Stimulated activated CD8-positive, alpha-beta memory T cell treated with anti-CD3 and anti-CD28 coated beads, Interleukin-4, amount 100 ng/mL, for 1 hour (primary cell): ENCODE measurements at places on chromosomes 4 and X.

DNA sequence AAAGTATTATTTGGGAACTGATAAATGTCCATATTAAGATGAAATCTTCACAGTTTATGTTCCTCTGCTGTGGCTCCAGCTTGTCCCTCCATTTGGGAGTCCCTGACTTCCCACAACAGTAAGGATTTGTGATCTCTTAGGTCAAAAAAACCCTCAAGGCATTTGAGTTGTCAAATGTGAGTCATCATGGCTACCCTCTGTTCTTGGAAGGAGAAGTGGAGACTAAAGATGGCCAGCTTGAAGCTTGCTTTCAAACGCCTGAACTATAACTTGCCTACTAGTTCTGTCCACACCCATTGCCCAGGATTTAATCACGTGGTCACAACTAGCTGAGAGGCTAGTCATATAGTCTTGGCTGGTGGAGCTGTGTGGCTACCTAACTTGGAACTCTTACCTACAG is 107.8 kb downstream of the CCNG2 start:
- no peak for DNase-seq

GRCh38 chr4:84579403-84579776 is 3.5 kb upstream of the CDS1 start:
- DNase-seq, result no peak

- DNase-seq, result no peak
These were observed 1163.0 kb downstream of the RAPGEF2 start for GRCh38 chr4:160265836-160266235.

DNA sequence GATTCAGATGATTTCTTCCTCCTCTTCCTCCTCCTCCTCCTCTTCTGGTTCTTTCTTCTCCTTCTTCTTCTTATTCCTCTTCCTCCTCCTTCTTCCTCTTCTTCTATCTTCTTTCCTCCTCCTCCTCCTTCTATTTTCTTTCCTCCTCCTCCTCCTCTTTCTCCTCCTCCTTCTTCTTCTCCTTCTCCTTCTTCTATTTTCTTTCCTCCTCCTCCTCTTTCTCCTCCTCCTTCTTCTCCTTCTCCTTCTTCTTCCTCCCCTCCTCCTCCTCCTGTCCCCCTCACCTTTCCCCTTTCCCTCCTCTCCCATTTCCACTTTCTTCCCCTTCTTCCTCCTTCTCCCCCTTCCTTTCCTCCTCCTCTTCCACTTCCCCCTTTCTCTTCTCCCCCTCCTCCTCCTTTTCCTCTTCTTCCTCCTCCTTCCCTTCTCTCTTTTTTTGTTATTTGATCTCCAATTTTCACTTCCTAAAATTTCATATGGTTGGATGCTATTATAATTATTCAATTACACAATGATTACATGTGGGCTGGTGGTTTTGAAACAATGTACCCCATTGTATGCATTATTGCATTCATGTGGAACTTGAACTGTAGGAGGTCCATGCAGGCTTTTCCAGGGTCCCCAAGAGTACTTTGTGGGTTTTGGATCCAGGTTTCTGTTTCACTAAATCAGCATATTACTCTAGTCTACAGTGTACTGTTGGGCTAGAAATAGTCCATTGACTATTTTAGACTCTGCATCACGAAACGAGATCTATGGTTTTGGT is 68.1 kb downstream of the SORBS2 start:
- no peak for DNase-seq

DNA sequence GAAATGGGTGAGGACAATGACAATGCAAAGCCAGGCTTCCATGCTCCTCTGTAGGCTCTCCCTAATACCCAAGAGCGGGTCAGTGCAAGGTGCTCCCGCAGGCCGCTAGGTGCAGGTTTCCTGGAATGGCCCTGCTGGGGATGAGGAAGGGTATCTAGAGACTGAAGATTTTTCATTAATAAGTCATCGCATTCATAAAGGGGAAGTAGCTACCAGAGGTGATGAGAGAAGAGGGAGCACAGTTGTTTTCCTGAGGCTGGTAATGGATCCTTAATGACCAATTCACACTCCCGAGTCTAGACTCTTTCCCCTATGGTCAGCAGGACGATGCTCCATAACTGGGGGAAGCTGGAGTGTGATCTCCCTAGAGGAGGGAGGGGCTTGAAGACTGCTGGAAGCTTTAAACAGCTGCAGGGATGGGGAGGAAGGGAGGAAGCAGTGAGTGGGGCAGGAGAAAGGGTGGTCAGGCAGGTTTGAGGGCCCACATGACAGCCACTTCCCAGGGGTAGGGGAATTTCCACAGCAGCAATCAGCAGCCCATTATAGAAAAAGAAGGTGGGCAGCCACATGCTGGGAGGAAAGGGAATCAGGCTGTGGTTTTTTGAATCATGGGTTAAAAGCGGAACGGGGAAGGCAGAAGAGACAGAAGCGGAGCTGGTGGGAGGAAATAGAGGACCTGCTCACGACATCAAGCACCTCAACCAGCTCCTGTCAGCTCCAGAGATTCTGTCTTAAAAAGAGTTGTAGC is 10.2 kb upstream of the ATP6AP2 start:
- no peak for DNase-seq

- DNase-seq, result no peak
These were observed 17.5 kb downstream of the STAP1 start for GRCh38 chr4:67576059-67576466.
